ENCODE measurements at places on chromosomes 6 and 20.

DNA sequence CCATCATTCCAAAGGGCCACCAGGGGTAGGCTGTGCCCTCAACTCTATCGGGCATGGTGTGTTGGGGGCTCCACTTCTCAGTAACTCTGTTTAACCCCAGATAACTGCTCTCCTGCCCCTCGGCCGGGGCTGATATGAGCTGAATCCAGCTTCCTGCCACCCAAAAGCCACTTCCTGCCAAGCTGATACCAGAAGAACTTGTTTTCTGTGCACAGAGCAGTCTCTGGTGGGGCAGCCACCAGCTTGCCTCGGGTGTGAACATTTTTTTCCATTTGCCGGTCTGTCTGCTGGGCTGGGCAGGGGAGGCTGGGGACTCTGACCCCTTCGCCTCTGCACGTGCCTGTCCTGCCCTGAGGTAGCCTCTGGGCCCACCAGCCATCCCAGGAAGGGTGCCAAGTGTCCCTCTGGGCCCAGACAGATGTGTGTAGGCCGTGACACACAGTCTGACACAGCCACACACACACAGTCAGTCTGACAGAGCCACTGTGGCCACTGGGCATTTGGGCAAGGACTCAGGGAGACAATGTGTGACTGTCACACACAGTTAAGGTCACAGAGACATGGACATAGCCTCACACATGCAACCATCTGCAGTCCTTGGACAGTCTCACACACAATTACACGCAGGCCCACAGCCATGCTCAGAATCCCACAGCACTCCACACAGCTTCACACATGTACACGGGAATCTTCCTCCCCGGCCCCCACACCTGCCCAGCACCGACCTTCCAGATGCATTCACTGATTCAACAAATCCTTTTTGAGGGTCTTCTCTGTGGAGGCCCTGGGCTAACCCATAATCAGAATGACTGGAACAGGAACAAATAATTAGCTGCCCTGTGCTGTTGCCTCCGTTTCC, 45.1 kb downstream of the NOL4L start:
- peak; percentile 76 for DNase-seq

- DNase-seq, result no peak
Observed at GRCh38 chr6:22412994-22413393, 116.2 kb upstream of the PRL start.

- DNase-seq, result peak; percentile 78
Observed at GRCh38 chr6:26311385-26312095, 53.5 kb upstream of the BTN3A2 start.

DNA sequence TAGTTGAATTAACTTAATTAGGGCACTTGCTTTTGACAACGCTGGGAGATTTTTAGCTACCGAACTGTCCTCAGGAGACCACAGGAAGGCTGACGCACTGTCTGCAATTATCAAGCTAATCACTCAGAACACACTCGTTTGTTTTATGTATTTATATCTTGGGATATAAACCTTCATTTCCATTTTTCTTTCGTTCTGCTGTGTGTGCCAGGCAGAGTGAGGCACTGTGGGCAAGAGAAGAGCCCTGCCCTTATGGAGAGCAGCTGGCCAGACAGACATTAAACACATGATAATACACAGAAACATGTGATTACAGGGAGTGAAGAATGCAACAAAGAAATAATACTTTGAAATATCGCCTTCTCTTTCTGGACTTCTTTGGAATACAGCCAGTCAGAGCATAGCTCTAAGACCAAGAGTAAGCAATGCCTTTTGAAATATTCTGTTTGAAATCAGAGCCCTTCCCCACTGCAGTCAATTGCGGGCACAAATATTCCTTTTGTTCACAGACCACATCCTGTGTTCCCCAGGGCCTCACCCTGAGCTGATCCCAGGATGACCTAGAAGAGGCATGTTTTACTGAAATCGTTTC, 96.8 kb downstream of the ANKRD60 start:
- no peak for DNase-seq

DNA sequence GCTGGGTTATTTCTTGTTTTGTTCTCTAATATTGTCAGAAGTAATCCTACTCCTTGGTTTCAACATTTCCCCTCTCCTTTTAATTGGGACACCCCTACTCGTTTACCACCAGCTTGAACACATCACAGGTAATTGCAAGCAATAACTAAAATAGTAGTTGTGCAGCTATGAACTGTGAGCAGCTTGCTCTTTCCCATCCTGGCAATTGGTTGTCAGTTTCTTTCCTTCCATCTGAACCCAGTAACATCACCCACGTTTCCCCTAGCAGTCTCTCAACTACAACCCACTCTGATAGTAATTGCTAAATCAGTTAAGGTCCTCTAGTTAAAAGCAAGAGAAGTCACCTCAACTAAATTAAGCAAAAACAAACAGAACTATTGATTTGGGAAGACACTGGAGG, 47.6 kb upstream of the GNRH2 start:
- DNase-seq, result no peak

DNA sequence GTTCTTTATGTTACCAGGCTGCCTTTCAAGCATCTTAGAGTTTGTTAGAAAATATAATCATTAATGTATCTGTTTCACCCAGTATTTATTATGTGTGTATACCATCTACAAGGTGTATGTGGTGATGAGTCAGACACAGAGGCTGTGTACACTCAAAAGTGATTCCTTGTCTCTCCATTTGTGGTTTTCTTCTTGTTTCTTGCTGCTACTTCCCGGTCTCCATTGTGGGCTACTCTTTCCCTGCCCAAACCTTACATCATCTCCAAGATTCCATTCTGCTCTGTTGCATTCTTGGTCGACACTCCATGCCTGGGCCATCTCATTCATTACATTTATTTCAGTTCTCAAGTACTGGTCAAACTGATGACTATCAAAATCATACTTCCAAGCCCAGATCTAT, 182.2 kb upstream of the STXBP5 start:
- no peak for DNase-seq

- no peak for DNase-seq
Observed at GRCh38 chr20:6006603-6006949, 47.3 kb downstream of the LRRN4 start.

- no peak for DNase-seq
Observed at GRCh38 chr6:52749556-52750152, 13.6 kb downstream of the GSTA2 start.

DNA sequence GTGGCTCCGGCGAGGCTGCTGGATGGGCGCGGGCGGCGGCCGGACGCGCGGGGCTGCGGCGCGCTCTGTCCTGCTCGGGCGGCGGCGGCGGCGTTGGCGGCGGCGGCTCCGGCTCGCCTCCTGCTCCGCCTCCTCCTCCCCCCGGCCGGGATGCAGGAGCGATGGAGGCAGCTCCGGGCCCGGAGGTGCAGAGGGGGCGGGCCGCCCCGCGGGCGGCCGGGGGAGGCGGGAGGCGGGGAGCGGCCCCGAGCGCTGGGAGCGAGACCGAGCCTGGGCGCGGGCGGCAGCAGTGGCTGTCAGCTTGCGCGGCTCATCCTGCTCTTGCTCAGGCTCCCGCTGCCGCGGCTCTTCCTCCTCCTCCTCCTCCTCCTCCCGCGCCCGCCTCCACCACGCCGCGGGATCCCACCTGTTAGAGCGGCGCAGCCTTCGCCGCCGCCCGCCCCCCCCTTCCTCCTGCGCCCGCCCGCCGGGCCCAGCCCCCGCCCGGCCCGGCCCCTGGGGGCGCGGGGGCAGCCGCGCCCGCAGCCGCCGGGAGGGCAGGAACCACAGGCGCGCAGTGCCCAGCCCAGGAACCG, at the start of gene NOL4L:
TSS of gene NOL4L (minus strand) at position 323 of the 575 bp plus-strand sequence. CDS start 443 bp downstream, outside the sequence.
- peak; percentile 58 for DNase-seq

GRCh38 chr6:5506149-5506548, 244.8 kb downstream of the FARS2 start:
- no peak for DNase-seq

DNA sequence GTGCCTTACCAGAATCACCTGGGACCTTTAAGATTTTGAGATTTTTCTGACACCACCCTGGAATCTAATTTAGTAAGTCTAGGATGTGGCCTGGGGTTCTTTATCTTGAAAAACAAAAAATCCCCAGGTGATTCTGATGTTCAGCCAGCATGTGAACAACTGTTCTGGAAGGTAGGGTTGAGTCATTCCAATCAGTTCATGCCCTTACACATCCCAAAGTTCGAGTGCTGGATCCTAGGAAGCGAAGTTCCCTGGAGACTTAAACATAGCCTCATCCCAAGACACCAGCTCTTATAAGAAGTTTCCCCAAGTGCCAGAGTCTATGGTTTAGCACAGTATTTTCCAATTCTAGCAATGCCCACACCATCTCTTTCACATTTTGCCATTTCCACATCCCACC, 6.3 kb upstream of the TSHZ2 start:
- DNase-seq, result no peak

- DNase-seq, result no peak
Observed at GRCh38 chr6:73393278-73393677, 1.4 kb upstream of the DDX43 start.

DNA sequence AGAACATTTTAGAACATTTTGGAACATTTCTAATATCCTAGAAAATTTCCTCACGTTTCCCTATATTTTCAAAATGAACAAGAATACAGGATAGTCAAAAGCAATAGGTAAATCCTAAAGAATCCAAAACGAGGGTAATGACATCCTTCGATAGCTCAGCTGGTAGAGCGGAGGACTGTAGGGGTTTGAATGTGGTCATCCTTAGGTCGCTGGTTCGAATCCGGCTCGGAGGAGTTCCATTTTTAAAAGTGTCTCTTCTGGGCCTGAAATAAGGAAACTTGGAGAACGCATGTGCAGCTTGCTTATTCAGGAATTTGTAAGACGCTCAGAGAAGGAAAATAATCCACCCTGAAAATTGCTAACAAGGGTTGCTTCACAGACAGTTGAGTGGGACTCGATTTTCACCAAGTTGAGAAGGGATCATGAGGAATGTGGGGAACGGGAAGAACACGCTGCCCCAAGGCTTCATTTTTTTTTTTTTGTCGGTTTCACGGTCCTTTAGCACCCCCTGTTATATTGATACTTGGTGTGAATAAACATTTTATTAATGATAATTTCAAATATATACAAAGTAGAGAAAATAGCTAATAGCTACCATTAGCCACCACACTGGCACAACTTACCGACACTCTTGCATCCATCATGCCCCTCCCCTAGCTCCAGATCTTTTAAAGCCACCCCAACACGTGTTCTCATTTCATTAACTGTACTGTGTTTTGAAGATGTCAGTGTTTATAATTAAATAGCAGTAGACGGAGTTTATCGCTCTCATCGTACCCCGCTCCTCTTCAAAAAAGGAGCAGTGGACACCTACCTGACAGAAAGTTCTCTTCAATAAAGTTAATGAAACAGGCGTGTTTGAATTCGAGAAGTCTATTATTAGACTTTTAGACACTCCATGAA, 1.8 kb upstream of the ABT1 start:
- peak; percentile 81 for DNase-seq

DNA sequence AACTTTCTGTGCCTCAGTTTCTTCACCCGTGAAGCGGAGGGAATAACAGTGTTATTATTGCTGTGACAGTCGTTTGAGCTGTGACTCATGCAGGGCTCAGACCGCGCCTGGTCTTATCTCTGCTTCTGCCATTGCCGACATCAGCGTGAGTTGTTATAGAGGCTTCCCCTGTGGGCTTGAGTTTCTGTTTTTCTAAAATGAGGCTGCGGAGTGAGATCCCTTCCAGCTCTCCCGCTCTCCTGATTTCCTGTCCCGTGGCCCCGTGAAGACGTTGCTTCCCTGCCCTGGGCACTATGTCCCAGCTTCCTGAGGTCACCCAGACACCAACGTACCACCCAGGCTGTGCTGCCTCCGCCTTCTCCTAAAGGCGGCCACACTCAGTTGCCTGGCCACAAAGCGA, 278.5 kb downstream of the BMP7 start:
- DNase-seq, result no peak

- no peak for DNase-seq
Observed at GRCh38 chr6:29227235-29227634, 56.5 kb downstream of the OR2J2 start.

DNA sequence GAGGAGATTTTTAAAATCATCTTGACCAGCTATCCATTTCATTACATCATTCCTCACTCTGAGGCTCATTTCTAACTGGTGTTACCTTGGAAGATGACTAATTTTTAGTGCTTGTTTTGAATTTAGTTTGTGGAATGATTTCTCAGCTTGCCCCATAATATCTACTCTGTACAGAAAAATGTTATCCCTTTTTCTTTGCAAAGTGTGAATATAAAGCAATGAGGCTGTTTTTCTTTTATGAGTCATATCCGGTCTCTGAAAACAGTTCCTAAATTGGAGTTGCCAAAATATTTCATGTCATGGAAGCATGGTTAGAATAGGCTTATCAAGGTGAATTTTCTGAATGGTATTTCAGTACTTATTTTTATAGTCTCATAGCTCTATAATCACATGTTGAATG, 43.8 kb downstream of the FUT9 start:
- DNase-seq, result no peak

DNA sequence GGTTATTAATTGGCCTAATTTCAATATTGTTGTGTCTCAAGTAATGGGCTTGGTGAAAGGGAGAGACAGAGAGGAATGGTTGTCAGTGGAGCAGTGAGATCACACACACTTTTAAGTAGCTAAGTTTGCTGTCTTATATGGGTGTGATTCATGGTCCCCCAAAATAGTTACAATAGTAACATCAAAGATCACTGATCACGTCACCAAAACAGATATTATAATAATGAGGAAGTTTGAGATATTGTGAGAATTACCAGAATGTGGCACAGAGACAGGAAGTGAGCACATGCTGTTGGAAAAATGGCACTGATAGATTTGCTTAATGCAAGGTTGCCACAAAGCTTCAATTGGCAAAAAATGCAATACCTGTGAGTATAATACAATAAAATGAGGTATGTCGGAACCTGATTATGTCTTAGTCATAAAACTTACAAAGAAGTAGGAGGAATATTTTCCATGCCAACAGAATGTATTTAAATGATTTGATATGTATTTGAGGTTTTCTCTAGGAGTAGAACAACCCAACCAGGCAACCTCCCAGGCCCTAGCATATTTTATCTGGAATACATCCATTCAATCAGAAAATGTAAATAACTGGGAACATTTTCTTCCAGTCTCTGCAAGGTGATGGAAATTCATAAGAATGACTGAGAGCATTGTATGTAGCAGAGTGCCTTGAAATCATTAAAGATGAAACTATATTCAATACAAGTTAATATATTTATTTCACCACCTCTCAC, 167.8 kb downstream of the CARMIL1 start:
- no peak for DNase-seq

DNA sequence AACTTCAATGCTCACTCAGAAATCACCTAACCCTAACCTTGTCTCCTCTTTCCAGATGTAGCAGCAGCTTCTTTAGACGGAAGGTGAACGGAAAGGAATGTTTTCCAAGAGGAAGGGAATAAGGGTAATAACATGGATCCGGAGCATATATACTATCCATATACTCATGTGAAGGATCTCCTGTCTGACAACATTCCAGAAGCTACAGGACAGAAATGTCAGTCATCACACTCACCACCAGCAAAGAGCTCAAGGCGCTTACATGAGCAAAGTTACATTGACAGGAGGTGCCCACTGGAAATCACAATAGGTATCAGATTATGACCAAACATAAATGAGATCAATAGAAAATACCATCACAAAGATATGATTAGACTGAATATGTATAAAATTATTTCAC, 122.1 kb upstream of the CCDC28A start:
- DNase-seq, result no peak

DNA sequence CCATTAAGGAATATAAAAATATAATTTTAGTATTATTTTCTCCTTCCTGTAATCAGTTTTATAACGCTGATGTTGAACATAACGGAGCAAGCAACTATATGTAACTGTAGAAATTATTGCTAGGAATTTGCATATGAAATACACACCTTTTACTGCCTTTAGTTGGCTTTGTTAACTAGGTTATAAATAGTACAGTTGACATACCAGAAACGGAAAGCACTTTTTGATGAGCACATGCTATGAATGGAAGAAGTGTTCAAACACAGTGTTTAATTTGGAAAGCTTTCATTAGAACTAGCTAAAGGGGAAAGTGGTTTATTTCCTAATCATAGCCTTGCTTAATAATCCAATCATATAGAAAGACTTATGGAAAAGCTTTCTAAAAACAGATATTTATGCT, 25.3 kb upstream of the BEND3 start:
- DNase-seq, result no peak

Measured in activated T-cell treated with anti-CD3 and anti-CD28 coated beads, Interleukin-2, amount 50 U/mL, for 48 hours (primary cell).